BJ (cell line): ENCODE measurements at places on chromosomes 12 and 14.

DNA sequence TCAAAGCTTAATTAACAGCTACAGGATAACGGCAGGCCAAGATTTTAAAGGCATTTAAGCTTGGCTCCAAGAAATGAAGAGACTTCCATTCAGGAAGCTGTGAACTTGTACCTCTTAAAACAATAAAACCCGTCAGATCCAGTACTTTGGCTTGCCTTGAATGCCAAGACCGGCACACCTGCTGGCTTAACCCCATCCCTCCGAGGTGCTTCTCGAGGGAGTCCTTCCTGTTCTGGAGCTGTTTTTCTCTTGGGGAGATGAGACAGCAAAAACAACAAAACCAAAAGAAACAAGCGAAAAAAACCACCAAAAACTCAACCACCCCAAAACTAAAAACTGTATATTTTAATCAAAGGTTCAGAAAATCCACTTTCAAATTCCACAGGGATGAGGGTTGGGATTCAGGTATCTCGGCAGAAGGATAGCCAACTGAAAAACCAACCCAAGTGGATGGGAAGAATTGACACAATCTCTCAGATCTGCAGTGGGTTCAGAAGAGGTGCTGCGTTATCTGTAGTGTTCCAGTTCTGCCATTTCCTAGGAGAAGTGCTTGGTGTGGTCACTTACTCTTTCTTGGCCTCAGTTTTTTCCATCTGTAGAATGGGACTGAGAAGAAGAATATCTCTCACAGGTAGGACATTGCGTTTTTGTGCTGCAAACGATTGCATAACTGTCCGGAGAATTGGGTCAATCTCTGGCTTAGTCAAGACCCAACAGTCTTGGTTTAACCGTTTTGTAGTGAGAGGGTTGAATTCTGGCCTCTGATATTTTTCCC lies 420.1 kb downstream of the VRK1 start:
- no peak for DNase-seq

DNA sequence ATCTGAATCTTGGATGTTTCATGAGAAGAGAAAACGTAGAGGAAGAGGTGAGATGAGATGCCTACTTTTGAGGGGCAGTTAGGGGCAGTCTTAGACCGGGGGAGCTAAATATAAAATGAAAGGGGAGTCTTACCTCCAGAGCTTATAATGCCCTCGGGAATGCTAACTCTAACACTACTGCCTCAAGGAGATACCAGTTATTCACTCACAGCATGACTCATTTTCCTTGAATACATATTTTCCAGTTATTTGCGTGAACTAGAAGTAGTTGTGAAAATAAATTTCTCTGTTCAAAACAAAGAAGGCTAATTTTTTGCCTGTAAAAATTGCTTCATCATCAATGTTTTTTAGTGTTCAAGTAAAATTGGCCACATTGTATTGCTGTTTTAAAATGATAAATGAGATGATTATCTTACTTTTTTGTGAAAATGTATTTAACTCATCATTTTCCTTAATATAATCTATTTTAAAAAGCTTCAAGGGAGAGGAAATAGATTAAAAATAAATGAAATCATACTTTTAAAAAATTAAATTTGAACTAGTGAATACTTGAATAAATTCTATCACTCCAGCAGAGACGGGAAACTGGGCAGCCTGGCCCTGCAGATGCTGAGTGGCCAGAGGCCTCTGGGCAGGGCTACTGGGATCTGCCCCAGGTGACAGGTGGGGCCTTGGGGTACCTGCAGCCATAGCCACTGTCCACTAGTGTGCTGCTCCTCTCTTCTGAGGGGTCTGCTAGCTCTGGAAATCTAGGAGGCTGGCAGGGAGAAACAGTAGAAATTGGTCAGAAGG lies 339.3 kb downstream of the EGLN3 start:
- no peak for DNase-seq

GRCh38 chr12:52151837-52152783 lies 39.7 kb downstream of the KRT80 start:
- no peak for DNase-seq

- DNase-seq, result no peak
Observed at GRCh38 chr14:104925855-104926609, 1.4 kb downstream of the PLD4 start.

DNA sequence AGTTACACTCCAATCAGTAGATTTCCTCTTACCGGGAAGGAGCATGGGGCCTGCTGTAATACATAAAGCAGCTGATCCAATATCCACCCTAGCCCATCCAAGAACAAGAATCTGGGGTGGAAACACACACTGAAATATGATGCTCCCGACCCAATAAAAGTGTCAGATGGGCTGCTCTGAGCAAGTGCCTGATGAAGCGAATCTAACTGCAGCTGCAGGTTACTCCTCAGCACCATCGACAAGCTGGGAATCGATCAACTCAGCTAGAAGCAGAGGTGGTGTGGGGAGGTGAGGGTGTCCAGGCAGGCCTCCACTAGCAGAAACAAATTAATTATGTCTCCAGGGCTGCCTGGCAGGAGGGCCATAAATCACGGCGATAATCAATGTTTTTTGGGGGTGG lies 64.0 kb upstream of the WSCD2 start:
- DNase-seq, result no peak

- DNase-seq, result no peak
Observed at GRCh38 chr12:108964371-108965352, 56.2 kb downstream of the SVOP start.

DNA sequence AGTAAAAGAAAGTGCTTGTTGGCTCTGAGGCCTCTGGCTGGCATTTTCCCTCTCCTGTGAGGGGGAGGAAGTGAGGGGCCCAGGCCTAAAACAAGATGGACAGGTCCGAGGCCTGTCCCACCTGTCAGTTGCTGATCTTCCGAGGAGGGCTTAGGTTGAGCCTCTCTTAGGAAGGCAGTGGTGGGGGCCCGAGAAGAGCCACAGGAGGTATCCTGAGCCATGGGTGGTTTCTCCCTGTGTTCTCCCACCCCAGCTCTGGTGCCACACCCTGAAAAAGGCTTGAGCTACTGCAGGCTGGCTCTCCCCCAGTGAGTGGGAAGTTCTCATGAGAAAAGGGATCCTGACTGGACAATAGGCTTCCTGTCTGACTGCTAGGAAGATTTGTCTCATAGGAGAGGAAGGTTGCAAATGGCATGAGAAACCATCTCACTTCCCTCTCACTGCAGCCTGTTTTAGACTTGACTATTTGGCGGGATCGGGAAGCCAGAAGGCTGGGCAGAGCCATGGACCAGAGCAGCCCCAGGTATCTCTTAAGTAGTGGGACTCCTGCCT lies 72.1 kb upstream of the SRSF5 start:
- no peak for DNase-seq

DNA sequence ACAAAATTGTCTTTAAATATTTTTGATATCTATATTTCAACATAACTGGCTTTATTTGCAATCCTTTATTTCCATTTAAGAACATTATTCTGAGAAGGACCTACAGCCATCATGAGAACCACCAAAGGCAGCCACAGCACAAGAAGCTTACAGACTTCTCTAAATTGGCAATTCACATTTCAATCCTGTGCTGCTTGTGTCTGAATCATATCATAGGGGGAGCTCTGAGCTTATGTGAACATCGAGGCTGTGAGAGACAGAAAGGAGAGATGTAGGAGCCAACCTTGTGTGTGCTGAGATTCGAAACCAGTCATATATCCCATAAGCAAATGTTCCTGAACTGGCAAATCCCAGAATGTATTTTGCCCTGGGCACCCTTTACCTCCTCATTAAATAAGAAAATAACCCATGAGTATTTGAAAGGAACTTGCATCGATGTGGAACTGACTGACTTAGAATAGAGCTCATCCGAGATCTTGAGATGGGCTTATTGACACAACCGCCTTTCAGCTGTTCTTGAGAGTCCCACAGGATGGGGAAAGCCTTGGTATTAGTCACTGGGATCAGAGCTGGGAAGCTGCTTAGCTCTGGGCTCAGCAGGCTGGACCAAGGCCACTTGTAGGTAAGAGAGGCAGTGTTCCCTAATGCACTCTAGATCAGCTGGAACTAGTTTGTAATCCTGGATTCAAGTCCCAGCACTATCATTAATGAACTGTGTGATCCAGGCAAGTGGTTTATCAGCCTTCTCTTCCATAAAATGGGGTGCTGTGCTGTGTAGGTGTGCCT lies 329.8 kb downstream of the CACNA1C start:
- DNase-seq, result no peak

- no peak for DNase-seq
Observed at GRCh38 chr12:106119301-106119700, 19.5 kb downstream of the NUAK1 start.

- DNase-seq, result no peak
Observed at GRCh38 chr12:116954710-116955381, 44.1 kb downstream of the FBXW8 start.

DNA sequence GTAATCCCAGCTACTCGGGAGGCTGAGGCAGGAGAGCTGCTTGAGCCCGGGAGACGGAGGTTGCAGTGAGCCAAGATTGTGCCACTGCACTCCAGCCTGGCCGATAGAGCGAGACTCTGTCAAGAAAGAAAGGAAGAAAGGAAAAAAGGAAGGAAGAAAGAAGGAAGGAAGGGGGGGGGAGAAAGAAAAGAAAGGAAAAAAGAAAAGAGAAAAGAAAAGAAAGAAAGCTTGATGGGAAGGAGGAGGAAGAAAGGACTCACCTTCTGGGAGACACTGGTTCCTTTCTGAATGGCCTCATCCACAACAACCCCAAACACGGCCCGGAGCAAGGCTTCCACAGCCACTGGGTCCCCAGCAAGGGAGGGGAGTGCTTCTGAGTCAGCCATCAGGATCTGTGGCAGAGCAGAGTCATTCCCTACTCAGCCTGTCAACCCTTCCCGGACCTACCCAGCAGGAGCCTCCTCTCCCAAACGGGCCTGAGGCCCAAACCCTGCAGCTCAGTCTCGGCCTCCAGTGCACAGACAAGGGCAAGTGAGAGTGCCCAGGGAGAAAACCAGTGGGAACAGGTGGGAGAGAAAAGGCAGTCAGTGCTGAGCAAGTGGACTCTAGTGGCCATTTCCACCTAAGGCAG lies 7.3 kb upstream of the ZNF740 start:
- no peak for DNase-seq

GRCh38 chr14:105177082-105177481 lies 4.0 kb downstream of the NUDT14 start:
- no peak for DNase-seq

- DNase-seq, result no peak
Observed at GRCh38 chr12:26514364-26514763, 318.6 kb downstream of the ITPR2 start.

- DNase-seq, result peak; percentile 76
Observed at GRCh38 chr12:93127582-93128331, 198.7 kb upstream of the EEA1 start.

DNA sequence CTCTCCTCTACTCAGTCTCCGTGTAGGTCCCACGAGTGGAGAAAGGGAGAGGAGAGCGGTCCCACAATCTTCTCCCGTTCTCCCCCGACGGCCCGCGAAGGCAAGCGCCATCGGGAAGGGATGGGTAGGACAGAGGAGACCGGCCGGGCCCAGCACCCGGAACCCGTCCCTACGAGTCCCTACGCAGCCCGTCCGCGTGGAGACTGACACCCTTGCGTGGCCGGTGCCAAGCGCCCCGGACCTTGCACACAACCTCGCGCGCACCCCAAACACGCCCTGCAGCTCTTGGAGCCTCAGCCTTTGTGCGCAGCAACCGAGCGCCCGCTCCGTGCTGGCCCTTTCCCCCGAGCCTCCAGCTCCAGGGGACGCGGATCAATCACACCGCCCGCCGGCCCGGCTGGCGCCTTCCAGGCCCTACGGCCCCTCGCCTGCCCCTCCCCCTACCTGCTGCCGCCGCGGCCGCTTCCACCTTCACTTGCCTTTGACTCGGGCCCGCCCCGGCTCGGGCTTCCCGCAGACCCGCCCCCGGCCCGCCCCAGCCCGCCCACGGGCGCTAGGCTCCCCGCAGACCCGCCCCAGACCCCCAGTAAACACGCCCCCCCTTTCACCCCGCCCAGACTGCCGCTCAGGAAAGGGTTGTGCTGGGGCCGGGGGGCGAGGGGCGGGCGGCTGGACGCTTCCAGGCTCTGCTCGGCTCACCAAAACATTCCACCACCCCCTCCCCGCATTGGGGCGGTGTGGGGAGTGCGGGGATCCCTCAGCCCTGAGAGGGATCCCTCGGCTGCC lies at the start of gene NDRG2:
Gene NDRG2 (minus strand): TSS at position 477 of the 786 bp plus-strand sequence. CDS start 1,746 bp downstream, outside the sequence.
- no peak for DNase-seq

DNA sequence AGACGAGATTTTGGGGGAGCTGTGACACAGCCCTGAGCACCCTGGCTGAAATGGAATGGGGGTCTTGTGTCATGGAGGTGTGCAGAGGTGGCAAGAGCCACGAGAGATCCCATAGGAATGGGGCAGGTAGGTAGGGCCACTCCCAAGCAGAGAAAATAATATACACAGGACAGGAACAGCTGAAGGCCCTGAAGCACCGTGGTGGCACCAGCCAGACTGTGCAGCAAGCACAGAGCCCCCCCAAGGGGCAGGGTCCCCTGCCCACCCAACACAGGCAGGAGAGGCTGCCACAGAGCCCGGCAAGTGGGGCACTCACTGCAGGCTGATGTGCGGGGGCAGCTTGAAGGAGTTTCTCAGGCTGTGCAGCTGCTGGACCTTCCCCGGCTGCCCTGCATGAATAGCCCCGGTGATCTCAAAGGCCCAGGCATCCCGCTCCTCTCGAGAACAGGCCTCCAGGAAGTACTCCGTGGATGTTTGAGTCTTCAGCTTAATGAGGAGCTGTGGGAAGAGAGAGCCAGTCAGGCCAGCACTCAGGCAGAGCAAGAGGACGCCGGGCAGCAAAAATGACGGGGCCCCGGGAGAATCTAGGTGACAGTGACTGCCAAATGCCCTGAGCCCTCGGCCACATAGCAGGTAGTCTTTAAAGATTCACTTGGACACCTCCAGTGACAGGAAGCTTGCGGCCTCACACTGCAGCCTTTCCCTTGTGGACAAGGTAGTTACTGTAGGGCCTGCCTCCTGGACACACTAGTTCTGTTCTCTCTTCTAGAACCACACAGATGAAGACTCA lies 16.7 kb downstream of the PLEK2 start:
- DNase-seq, result no peak

DNA sequence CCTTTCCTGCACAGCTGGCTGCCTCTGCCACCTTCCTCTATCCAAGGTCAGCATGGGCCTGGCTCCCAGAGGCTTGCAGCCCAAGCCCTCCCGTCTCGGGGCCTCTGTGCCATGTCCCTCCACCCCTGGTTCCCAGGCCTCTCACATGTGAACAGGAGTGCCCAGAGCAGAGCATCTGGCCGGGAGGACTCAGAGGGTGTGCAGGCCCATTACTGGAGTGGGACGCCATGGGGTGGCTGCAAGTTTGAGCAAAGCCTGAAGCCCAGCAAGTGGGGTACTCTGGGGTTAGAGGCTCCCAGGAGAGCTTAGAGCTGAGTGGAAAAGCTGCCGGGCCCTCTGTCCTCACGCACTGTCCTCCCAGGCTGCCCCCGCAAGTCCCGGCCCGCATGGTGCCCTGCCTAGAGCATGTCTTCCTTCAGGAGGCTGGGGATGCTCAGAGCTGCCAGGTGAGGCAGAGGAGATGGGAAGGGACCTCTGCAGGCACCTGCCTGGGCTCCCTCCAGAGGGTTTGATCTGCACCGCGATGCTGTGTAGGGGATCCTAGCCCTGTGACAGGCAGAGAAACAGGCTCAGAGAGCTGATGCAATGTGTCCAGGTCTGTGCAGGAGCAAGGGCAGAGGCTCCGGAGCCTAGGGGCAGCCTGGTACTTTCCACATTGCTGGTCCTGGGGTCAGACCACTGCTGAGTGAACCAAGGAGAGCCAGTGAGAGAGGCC lies 39.8 kb downstream of the DIO3 start:
- DNase-seq, result no peak
